ENCODE measurements at places on chromosomes 3 and 15.

DNA sequence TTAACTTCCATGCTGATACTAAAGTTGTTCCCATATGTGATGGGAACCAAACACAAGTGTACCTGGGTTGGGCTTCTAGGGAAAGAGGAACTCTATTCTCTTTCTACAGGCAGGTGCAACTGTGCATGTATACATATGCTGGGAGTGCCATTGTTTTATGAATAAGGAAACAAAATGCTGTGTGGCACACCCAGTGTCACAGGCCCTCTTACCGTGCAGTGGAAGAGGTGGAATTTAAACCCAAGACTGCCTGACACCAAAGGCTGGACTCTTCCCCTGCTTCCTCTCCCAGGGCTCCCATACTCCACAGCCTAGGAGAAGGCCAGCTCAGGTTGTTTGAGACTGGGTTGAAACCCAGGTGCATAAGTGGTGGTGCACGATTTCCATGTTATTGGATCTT, 1.9 kb upstream of the FETUB start:
- no peak for DNase-seq

DNA sequence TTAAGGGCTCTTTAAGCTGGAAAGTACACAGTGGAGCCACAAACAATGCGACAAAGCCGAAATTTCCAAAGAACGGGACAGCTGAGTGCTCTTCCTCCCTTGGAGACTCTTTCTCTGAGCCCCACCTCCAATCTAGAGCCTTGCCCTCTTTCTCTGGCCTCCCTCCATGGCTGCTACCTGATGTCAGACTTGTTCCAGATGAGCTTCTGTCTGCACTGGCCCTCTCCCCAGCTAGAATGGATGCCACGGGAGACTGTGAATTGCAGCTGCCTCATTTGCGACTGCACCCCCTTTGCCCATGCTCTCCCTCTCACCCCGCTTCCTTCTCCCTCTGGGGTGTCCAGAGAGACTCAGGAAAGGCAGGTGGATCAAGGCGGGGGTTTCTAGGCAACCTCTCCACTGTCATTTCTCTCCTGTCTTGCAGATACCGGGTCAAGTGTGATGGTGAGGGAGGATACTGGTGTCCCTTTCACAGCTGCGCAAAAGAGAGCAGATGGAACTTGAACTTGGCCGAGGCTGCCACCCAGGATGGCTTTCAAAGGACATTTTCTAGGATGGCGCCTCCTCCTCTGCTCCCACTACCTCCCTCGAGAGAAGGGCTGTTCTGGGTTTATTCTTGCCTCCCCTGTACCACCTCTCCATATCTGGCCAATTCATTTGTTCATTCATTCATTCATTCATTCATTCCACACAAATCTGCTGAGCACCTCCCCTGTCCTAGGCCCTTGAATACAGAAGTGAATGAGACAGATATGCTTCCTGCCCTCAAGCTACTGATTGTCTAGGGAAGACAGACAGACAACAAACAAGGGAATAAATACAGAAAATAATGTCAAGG, 12.8 kb downstream of the ATP2B2 start:
- DNase-seq, result no peak

GRCh38 chr15:31373096-31373865, 46.6 kb downstream of the KLF13 start:
- no peak for DNase-seq

- DNase-seq, result no peak
These were observed 19.9 kb upstream of the TATDN2 start for GRCh38 chr3:10228248-10228950.

DNA sequence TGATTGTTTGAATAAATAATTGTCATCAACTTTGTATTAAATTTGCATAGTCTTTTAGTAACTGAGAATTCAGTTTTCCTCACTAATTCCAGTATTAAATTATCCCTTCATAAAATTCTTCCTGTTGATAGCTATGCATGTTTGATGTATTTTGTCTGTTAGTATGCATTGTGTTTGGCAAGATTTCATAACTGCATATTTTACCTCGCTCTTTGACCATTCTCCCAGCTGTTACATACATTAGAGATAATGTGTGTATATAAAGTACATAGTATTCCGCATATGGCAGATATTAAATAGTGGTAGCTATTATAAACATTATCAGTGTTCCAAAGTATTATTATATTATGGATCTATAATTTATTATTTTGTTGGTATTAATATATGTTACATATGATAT, 10.6 kb upstream of the NFKBIZ start:
- DNase-seq, result no peak

DNA sequence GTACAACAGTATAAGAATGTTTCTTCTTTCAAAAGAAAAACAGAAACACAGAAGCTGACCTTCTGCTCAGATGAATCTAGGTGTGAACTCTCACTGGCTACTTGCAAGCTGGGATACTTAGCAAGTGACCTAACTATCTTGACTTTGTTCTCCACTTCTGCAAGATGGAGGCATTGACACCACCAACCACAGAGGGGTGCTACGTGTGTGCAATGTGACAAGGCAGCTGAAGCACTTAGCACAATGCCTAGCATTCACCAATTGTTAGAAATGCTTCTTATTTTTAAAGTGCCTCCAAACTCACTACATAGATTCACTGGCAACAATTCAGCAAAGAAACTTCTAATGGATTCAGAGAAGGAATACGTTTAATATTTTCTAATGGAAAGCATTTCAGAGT, 331.4 kb upstream of the WNT5A start:
- no peak for DNase-seq

DNA sequence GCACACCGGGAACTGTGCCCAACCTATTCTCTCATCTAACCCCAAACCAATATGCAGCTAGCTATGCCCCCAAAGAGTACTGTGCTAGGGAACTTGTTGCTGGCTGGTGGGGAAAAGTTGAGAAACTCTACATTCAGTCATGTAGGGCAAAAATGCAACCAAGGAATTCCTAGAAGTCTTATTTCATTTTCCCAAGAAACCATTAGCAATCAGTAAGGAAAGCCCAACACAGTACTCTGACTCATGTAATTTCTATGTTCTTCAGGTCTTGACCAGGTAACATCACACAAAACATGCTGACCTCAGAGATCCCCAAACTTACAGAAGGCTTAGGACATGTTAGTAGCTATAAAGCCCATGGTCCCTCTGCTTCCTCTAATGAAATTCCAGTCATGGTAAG, 52.1 kb downstream of the TASOR start:
- DNase-seq, result no peak

DNA sequence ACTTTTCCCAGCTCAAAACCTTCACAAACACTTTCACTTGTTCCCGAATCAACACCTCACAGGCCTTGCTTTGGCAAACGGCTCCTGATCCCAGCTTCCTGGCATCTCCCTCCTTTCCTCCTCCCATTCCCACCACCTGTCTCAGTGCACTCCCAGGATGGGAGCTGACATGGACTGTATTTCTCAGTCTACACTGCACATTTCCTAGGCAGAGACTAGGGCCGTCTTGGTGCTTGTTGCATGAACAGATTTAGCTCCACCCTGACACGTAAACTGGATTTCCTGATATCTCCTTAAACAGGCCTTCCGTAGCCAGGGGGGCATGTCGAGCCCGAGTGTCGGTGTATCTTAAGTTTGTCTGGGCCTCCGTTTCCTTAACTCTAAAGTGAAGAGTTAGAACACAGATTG, 790 bp upstream of the WHAMM start:
- DNase-seq, result no peak

GRCh38 chr3:21477541-21478288, 273.3 kb downstream of the ZNF385D start:
- no peak for DNase-seq

DNA sequence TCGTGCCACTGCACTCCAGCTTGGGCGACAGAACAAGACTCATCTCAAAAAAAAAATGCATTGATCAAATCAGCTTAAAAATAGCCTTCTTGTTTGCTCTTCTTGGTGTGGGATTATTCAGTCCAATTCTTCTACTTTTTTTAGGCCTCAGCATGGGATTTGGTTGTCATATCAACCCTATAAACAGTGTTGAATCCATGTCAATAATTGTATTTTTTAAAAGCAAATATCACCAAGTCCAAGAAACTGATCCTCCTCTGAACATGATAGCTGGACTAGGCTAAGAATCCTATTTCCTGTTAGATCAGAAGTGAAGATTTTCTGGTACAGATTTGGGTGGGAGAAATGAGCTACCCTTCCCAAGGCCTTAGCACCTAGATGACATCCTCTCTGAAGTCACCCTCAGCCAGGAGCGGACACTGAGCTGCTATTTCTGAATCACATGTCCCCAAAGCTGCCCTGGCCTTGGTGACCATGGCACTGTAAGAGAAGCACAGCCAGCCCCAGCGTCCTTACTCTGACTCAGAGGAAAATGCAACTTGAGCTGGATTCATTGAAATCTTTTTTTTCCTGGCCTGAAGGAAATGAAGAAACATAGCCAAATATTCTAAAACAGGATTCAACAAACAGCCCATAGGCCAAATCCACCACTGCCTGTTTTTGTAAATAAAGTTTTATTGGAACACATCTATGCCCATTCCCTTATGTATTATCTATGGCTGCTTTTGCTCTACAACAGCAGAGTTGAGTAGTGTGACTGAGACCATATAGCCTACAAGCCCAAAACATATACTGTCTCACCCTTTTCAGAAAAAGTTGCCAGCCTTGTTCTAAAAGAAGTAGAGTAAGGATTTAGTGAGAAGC, 215.9 kb upstream of the CTDSPL start:
- no peak for DNase-seq

DNA sequence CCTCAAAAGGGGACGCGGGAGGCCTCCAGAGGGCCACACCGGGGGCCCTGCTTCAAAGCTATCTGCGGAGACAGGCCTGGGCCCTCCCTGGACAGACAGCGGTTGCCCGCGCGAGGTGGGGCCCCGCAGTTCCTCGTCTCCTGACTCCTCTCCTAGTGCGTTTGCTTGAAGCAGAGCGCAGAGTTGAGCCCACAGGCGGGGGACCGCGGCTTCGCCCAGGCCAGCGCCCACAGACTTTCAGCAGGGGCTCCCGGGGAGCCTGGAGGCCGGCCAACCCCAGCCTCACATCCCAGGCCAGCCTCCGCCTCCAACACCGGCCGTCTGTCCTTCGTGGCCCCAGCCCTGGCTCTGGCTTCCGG, 540 bp upstream of the ADAMTS7 start:
- no peak for DNase-seq

DNA sequence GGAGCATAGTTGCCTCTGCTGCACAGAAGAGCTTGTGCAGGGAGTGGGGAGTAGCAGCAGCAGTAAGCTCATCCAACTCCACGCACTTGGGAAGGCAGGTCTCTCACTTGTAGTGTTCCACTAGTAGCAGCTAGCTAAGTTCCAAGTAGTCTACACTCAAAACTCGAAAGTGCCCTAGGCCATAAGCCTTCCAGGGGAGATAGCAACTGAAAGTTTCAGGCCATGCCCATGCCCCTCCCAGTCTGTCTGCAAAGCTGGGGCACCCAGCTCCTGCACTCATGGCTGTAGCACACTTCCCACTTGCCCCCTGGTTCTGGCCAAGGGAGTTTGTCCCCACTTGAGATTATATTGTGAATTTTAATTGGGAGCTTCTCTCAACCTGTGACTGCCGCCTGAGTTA, 57.5 kb downstream of the MFSD1 start:
- DNase-seq, result no peak

- DNase-seq, result no peak
These were observed 27.9 kb downstream of the PLCL2 start for GRCh38 chr3:16912400-16913263.

- no peak for DNase-seq
These were observed 39.2 kb downstream of the TMEM158 start for GRCh38 chr3:45186871-45187270.

GRCh38 chr3:46504789-46505188, 7.0 kb downstream of the RTP3 start:
- DNase-seq, result no peak

DNA sequence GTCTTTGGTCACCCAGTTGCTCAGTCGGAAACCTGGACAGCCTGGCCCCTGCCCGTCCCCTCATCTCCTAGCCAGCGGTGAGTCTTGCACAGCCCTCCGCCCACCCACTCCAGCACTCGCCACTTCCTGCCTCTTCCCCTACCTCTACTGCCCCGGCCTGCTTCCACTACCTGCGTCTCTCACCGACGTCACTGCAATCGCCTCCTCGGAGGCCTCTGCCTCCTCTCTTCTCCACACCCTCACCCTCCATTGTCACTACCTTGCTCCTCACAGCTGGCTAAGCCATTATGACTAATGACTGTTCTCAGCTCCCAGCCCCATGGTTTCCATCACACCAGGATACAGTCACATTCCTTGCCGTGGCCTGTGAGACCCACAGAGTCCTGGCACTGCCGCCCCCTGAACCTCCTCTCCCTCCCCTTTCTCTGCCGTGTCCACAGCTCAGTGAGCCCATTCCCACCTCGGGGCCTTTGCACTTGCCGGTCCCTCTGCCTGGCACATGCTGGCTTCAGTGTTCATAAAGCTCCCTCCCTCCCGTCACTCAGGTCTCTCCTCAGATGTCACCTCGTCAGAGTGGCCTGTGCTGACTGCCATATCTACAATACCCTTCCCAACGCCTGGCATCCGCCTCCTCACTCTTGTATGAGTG, 104.8 kb downstream of the FBLN2 start:
- no peak for DNase-seq

- DNase-seq, result no peak
These were observed 812.9 kb upstream of the CFAP20DC start for GRCh38 chr3:59862686-59863085.
